Activated CD4-positive, alpha-beta memory T cell treated with anti-CD3 and anti-CD28 coated beads, Interleukin-2, amount 10 ng/mL, durations not matched to agents 7 days and 5 days (primary cell): ENCODE measurements at places on chromosomes 1 and 21. TPM values are rescaled to one million over a fixed set of nuclear protein-coding genes. Genes with fewer than 3 reads are reported as not detected.
A peak's percentile ranks its signal among the peaks of the same experiment; 100 is the strongest.

DNA sequence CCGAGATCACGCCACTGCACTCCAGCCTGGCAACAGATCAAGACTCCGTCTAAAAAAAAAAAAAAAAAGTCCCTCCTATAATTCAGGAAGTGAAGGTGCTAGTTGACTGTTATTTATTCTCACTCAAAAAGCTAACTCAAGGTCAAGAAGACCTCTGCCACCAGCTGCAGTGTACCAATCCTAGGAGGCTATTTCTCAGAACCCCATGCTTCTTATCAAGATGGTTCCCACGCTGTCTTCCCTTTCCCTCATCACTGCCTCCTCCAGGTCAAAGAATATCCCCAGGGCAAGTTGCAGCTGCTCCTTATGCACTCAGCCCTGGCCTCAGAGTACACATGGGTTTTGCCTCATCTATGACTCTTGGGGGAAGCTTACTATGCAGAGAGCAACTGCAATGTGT lies 53.6 kb downstream of the RERE start:
- no peak overlapping the region for H3K27ac ChIP-seq
- no peak for DNase-seq
- H3K36me3 ChIP-seq = peaks cover 11% of the 10 kb centered on the region
- H3K27me3 ChIP-seq = no peaks in the 10 kb centered on the region
- peaks cover 18% of the 10 kb centered on the region for H3K4me1 ChIP-seq

GRCh38 chr1:243471026-243471685 lies 215.3 kb downstream of the SDCCAG8 start:
- DNase-seq = no peak
- no peak overlapping the region for H3K4me3 ChIP-seq
- H3K27ac ChIP-seq = no peak overlapping the region
- H3K36me3 ChIP-seq = no peaks in the 10 kb centered on the region

DNA sequence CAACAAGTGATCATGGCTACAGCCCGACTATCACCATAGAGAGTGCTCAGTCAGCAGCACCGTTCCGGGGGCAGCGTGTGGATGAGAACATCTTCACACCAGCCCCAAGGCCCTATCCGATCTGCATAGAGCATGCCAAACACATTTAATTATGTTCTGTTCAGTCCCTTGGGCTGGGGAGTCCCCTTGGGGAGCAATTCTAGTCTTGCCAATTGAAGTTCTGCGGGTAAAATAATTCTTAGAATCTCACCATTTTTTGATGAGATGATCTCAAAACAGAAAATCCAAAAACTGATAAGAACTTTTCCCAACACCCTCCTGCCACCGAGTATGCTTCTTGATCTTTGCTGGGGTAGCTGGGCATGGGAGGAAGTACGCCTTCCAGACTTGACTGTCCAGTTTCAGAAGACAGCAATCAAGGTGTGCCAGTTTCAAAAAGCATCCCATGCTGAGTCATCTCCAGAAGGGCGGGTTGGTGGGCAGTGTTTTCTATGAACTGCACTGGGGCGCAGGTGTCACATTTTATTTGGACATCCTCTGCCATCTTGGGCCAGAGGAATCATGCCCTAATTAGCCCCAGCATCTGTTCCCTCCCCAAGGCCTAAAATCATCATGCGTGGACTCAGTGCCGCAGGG lies 20.8 kb upstream of the PTPRF start:
- H3K4me1 ChIP-seq = peaks cover 22% of the 10 kb centered on the region
- DNase-seq = no peak
- no peak overlapping the region for H3K27ac ChIP-seq
- peaks cover 3% of the 10 kb centered on the region for H3K36me3 ChIP-seq
- H3K27me3 ChIP-seq = peaks cover under 1% of the 10 kb centered on the region
- H3K4me3 ChIP-seq = no peak overlapping the region

GRCh38 chr21:25456672-25457071 lies 150.6 kb downstream of the MRPL39 start:
- DNase-seq = no peak
- no peaks in the 10 kb centered on the region for H3K27me3 ChIP-seq
- H3K27ac ChIP-seq = peak overlapping the region; percentile 61

DNA sequence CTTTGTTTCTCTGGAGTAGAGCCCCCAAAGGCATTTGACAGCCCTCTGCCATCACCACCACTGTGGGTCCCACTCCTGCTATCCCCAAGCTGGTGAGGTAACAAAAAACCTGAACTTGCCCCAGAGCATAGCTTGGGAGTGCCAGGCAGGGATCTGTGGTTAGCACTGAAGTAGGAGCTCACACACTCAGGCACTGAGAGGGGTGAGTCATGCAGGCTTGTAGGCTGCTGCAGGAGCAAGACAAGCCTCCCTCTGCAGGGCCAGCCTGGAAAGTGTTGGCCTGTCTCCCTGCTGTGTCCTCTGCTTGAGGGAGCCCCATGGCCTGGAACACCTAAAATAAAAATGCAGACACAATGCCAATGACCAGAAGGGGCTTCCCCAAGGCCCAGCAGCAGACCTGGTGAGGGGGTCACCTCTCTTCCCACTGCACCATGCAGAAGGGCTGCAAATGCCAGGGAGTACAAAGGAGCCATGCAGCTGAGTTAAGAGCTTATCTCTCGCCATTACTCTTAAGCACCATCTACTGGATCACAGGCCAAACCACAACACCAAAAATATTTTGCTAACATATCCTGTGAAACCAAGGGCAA lies 108.9 kb upstream of the POGK start:
- H3K27ac ChIP-seq = no peak overlapping the region
- no peak for DNase-seq
- no peak overlapping the region for H3K4me3 ChIP-seq
- H3K36me3 ChIP-seq = no peaks in the 10 kb centered on the region
- H3K27me3 ChIP-seq = peaks cover 2% of the 10 kb centered on the region
- no peaks in the 10 kb centered on the region for H3K4me1 ChIP-seq

GRCh38 chr21:46412521-46413364 lies 45.9 kb upstream of the DIP2A start:
- H3K4me1 ChIP-seq = peaks cover 7% of the 10 kb centered on the region
- peak overlapping the region; percentile 21 for H3K27ac ChIP-seq
- no peak overlapping the region for H3K4me3 ChIP-seq
- no peaks in the 10 kb centered on the region for H3K27me3 ChIP-seq

GRCh38 chr1:222285526-222285925 lies 262.4 kb downstream of the HHIPL2 start:
- H3K27ac ChIP-seq = no peak overlapping the region
- no peaks in the 10 kb centered on the region for H3K36me3 ChIP-seq
- no peak for DNase-seq

- no peak for DNase-seq
- no peaks in the 10 kb centered on the region for H3K36me3 ChIP-seq
- no peak overlapping the region for H3K4me3 ChIP-seq
These were observed 365.8 kb downstream of the RGS7 start for GRCh38 chr1:240991230-240991629.

GRCh38 chr1:247386217-247386616 lies 29.8 kb upstream of the NLRP3 start:
- peaks cover 18% of the 10 kb centered on the region for H3K27me3 ChIP-seq
- DNase-seq = no peak
- H3K27ac ChIP-seq = no peak overlapping the region
- H3K4me3 ChIP-seq = no peak overlapping the region
- H3K4me1 ChIP-seq = peaks cover 31% of the 10 kb centered on the region

GRCh38 chr21:41258617-41259016 lies 58.0 kb upstream of the FAM3B start:
- no peak overlapping the region for H3K4me3 ChIP-seq
- H3K27ac ChIP-seq = no peak overlapping the region
- H3K36me3 ChIP-seq = no peaks in the 10 kb centered on the region
- H3K27me3 ChIP-seq = peaks cover 7% of the 10 kb centered on the region

DNA sequence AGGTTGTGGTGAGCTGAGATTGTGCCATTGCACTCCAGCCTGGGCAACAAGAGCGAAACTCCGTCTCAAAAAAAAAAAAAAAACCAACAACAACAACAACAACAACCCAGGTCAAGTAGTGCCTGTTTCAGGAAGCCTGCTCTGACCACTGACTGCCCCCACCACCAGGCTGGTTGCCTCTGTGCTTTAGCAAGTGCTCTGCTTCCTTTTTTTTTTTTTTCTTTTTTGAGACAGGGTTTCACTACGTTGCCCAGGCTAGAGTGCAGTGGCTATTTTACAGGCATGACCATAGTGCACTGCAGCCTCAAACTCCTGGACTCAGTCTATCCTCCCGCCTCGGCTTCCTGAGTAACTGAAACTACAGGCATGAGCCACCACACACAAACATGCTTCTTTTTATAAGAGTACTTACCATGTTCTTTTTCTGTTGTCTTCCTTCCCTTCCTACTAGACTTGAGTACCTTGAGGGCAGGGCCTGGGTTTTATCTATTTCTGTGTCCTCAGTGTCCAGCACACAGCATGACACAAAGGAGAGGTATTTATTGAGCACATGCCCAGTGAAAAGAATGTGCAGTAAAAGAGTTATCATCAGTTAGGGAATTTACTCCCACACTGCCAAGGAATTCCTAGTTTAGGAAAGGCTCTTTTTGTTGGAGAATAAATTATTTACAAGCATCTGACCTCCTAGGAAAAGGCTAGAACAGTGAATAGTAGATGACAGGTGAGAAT lies 9.9 kb upstream of the COA7 start:
- H3K36me3 ChIP-seq = no peaks in the 10 kb centered on the region
- peaks cover 9% of the 10 kb centered on the region for H3K4me1 ChIP-seq
- no peak overlapping the region for H3K27ac ChIP-seq
- H3K4me3 ChIP-seq = no peak overlapping the region
- no peak for DNase-seq
- H3K27me3 ChIP-seq = peaks cover 2% of the 10 kb centered on the region

- H3K36me3 ChIP-seq = no peaks in the 10 kb centered on the region
- no peak for DNase-seq
- H3K4me1 ChIP-seq = no peaks in the 10 kb centered on the region
- peaks cover 3% of the 10 kb centered on the region for H3K27me3 ChIP-seq
These were observed 17.5 kb upstream of the COL18A1 start for GRCh38 chr21:45387506-45387905.

DNA sequence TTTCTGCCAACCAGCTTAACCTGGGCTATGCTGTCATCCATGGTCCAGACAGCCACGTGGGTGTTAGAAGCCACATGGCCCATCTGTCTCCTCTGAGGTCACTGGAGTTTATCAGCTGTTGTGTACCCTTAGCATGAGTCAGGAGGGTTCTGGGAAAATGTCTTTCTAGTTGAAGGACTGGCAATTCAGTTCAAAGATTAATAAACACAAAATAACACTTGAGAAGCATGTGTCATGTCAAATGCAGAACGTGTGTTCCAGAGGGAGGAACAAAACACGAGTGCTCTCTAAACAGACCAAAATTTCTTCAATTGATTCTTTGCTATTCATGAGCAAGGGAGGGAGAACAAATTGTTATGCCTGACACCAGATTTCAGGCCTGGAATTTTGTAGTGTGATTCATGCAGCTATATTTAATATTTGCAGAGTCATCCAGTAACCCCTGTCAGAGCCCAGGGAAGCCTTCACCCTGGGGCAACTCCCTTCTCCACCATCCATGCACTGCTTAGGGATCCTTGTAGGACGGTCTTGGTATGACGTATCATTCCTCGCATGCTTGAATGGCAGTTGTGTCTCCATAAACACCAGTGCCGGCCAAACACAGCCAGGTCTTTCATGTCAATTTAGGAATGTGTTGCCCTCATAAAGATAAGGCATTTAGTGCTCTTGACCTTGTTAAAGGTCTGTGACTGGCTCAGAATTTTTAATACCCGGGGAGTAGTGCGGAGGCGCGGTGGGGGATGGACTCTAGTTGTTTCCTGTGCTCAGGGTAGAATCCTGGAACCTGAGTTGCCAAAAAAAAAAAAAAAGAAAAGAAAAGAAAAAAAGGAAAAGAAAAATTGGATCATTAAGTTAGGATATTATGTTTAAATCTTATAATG lies 27.7 kb upstream of the DYRK1A start:
- H3K36me3 ChIP-seq = no peaks in the 10 kb centered on the region
- DNase-seq = no peak
- H3K27me3 ChIP-seq = peaks cover 2% of the 10 kb centered on the region

- no peaks in the 10 kb centered on the region for H3K27me3 ChIP-seq
- H3K27ac ChIP-seq = no peak overlapping the region
- H3K4me1 ChIP-seq = peaks cover 24% of the 10 kb centered on the region
These were observed 112.5 kb upstream of the GFI1 start for GRCh38 chr1:92599184-92599583.

DNA sequence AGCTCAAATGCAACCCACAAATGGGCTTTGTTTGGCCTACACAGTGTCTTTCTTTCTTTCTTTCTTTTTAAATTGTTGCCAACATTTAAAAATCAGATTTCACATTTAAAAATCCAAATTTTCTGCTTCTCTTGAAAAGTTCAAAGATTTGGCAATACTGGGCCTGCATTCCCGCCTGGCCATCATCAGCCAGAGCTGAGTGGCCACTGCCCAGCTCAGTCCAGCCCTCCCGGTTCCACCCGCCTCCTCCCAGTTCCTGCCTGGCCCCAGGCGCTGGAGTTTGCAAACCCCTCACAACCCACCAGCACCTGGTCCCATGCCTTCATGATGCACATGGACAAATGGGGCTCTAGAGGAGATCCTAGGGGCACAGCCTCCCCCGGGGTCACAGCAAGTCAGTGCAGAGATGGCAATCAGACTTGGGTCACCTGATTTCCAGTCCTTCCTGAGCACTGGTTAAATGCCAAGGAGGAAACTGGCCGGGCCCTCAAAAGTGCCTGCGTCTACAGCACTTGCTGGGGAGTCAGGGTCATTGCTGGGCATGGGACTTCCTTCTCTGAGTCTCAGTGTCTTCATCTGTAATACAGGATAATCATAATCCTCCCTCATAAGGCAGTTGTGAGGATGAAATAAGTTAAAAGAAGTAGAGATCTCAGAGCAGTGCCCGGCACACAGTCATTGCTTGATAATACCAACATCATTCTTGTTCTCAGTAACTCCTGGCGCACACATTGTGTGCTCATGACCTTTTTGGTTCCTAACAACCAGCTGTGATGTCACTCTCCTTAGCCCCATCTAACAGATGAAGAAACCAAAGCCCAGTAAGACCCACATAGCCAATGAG lies 41.0 kb upstream of the LAPTM5 start:
- H3K4me1 ChIP-seq = peaks cover 4% of the 10 kb centered on the region
- H3K4me3 ChIP-seq = no peak overlapping the region
- no peaks in the 10 kb centered on the region for H3K36me3 ChIP-seq
- H3K27ac ChIP-seq = no peak overlapping the region

- no peak overlapping the region for H3K4me3 ChIP-seq
- no peaks in the 10 kb centered on the region for H3K36me3 ChIP-seq
- peaks cover 17% of the 10 kb centered on the region for H3K4me1 ChIP-seq
- DNase-seq = no peak
- no peak overlapping the region for H3K27ac ChIP-seq
- peaks cover 30% of the 10 kb centered on the region for H3K27me3 ChIP-seq
These were observed 77.2 kb upstream of the TARDBP start for GRCh38 chr1:10935246-10935645.

B3GALT5 gene
- not detected for total RNA-seq

C1orf87 gene
- not detected for total RNA-seq

SPRR3 gene
- not detected for total RNA-seq

ZC3H12A gene
- 31.1 TPM for total RNA-seq

OR10Z1 gene
- total RNA-seq = not detected

THEM4 gene
- total RNA-seq = 26.3 TPM
